Inflammatory macrophage (primary cell): ENCODE measurements at places on chromosomes 5 and 9.

DNA sequence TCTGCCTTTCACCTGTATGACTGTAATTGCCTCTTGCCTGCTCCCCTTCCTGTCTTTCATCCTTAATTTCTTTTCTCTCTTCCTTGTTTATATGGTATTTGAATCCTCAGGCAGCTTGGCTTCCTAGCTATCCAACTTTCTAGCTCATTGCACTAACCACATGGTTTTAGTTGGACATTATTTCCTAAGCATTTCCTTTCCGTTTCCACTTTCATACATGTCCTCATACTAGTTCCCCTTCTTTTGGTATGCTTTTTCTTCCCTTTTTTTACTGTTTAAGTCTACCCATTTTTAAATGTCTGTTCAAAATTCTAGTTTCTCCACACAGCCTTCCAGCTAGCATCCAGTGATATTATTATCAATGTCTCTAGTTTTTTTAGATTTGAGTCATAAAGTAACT is 6.6 kb downstream of the CWC27 start:
- DNase-seq: peak; percentile 26

GRCh38 chr5:158785397-158785796 is 314.3 kb downstream of the EBF1 start:
- no peak for DNase-seq

DNA sequence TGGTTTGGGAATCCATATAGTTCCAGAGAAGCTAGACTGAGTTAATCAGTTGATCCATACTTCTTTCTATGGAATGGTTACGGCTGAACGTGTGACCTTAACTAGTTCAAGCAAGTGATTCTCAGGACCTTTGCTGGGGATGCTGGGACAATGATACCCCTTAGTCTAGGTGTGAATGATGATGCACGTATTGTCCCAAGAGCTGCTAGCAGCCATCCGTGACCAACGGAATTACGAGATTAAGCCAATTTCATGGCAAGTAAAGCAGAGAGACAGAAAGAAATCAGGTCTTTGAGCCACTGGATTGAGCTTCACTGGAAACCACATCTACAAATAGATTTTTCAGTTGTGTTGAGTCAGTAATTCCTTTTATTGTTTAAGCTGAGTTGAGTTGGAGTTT is 99.2 kb upstream of the LIFR start:
- no peak for DNase-seq

DNA sequence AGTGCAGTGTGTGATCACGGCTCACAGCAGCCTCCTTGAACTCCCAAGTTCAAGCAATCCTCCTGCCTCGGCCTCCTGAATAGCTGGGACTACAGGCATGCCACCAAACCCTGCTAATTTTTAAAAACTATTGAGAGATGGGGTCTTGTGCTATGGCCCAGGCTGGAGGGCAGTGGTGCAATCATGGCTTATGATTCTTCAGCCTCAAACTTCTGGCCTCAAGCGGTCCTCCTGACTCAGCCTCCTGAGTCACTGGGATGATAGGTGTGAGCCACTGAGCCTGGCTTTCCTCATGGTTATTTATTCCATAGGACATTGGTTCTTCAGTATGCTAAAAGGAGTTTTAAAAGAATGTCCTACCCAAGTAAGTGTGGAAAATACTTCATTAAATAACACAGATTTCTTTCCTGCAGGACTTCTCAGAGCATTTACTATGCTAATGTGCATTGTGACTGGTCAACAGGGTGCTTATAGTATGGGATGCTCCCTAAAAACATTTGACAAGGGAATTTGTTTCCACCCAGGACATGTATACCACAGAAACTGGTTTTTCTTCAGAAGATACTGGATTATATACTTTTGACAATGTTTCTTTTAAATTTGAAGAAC is 11.2 kb upstream of the NCS1 start:
- DNase-seq: no peak

- DNase-seq: peak; percentile 57
Observed at GRCh38 chr5:159316519-159317383, 13.5 kb downstream of the IL12B start.

DNA sequence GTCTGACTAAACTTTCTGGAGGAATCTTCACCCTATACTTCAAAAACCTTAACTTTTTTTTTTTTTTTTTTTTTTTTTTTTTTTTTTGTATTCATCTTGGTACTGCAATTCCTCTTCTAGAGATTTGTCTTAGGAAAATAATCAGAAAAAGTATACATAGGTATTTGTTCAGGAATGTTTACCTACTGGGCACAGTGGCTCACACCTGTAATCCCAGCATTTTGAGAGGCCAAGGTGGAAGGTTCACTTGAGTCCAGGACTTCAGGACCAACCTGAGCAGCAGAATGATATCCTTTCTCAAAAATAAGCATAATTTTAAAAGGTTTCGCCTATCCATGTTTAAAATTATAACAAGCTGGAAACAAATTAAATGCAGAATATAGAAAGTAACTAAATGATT is 33.3 kb upstream of the NREP start:
- DNase-seq: no peak

GRCh38 chr5:98187945-98188344 is 585.5 kb upstream of the RGMB start:
- DNase-seq: no peak

GRCh38 chr9:109653470-109653869 is 126.5 kb upstream of the PALM2AKAP2 start:
- DNase-seq: no peak

GRCh38 chr9:37102486-37102885 is 17.9 kb upstream of the ZCCHC7 start:
- DNase-seq: no peak

- DNase-seq: peak; percentile 16
Observed at GRCh38 chr9:124894741-124895170, 32.8 kb downstream of the ARPC5L start.

DNA sequence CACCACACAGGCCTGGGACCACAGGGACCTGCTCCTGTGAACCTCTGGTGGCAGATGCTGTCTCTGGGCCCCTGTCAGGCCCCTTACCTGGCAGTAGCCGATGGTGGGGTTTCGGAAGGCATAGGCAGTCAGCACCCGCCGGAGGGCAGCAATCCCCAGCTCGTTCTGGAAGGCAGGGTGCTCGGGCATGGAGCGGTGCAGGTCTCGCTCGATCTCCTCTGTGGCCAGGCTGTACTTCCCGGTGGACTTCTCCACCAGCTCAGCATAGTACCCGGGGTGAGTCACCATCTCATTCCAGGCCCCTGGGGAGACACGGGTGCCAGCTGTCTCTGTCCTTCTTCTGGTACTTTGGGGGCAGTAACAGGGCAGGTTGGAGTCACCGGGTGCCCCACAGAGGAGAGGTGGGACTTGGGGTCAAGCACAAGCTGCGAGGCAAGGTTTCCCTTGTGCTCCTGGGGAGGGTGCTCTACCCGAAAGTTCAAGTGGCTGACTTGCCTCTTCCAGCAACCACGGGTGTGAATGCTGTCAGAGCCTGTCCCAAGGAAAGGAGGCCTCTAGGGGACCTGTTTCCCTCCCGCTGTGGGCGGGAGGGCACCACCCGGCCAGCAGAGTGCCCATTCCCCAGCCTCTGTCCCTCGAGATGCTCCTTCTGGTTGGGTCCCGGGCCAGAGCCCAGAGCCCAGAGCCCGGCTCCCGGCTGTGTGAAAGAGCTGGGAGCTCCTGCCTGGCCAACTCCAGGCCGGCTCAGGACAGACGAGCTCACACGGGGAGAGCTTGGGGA is 19.8 kb upstream of the MRNIP start:
- no peak for DNase-seq

- no peak for DNase-seq
Observed at GRCh38 chr9:14508884-14509283, 184.3 kb downstream of the ZDHHC21 start.

DNA sequence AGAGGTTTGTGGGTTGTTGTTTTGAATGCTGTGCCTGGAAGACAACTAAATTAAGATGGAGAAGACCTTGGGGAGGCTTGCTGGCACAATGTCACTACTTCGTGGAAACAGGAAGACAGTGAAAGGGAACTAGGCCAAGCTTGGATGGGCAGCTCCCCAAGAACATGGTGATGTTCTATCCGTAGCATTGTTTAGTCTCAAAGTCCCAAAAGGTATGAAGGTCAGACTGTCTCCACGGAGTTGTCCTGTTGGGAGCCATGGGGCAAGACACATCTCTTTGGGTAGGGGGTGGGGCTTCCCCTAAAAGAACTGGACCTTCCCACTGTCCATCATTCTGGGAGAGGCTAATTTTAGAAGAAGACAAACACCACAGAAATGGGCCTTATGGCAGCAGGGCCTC is 140.5 kb downstream of the ENTREP1 start:
- DNase-seq: no peak

DNA sequence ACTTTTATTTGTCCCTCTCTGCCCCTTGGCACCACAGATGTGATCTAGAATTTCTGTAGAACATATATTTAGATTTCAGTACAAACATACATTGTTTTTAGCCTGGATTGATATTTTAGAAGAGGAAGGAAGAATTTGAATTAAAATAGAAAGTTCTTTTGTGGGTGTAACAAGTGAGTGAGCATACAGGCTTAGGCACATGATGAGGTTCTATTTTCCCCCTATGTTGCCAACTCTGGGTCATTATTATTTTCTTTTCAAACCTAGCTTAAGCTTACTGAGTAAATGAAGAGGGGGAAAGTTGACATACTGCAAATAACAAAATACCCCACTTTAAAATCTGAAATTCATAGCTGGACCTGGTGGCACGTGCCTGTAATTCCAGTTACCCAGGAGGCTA is 102.9 kb downstream of the GCNT1 start:
- DNase-seq: peak; percentile 29

DNA sequence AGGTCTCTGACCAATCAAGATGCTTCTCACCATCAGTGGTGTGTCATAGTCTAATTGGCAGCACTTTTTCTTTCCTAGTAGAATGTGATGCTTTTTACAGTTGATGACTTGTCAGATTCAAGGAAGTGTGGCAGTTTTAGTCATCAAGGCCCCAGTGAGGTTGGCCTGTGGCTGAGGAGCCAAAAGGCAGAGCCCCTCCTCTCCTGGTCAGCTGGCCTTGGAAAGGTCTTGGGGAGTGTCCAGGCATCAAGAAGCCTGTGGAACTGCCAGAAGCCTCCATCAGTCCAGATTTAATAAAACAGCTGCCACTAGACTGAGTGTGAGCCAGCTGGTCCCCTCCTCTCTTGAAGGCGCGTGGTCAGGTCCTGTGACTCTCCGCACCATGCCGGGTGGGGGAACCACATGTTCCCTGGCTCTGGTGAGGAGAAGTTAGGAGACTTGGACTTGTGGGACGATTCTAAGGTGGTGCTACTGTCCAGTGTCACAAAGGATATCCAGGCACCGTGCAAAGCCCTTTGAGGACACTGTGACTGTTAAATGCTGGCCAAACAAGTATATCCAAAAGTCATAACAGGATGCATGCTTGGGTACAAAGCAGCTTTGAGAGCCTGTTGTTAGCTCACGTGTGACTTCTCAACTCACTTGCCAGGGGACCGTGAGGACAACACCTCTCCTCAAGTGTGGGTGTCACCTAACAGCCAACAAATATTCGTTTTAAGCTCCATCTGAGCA is 6.1 kb upstream of the ANGPTL2 start:
- no peak for DNase-seq
